Dermis microvascular lymphatic vessel endothelial cell (primary cell): ENCODE measurements at places on chromosomes 6 and 20. TPM values are rescaled to one million over a fixed set of nuclear protein-coding genes. Genes with fewer than 3 reads are reported as not detected.

Gene LY6G5C
- 1.2 and 1.9 TPM in 2 replicates for total RNA-seq

DNA sequence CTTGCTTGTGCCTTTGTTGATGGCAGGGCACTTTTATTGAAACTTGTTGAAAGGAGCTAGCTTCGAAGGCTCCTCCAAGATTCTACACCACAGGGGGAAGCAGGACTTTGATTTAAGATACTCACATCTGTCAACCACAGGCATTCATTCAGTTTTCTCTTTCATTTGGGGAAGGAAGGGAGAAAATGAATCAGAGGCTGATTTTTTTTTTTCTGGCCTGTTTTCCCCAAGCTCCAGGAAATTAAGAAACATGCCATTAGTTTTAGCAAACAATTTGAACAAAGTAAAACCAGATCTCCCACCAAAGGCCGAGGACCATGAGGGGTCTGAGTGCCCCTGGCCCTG lies 8.7 kb upstream of the APCDD1L start:
- no peak for DNase-seq

Gene KHDC1L
- not detected in 2 replicates for total RNA-seq

Gene GSTA3
- not detected in 2 replicates for total RNA-seq

Gene FAM209B
- total RNA-seq: 0.13 TPM in 1 of 2 replicates, not detected in the other

GRCh38 chr6:34239893-34240292 lies 3.2 kb downstream of the HMGA1 start:
- DNase-seq: no peak

DNA sequence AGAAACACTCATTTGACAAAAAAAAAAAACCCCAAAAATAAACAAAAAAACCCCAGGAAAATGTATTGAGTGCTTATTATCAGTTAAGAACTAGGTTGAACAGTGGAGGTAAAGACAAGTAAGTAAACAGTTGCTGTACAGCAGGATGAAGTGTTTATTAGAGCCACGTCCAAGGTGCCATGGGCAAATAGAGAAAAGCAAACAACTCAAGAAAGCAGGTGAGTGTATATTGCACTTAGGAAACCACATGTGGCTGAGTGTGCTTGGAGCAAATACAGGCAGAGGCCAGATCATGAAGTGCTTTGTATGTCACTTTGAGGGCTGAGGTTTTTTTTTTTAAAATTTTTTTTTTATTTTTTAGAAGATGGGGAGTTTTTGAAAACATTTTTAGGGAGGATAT lies 98.3 kb downstream of the MACROD2 start:
- DNase-seq: no peak

GRCh38 chr6:44622956-44623355 lies 235.4 kb downstream of the CDC5L start:
- no peak for DNase-seq

- DNase-seq: no peak
Measured at GRCh38 chr6:23091795-23092194, 522.4 kb downstream of the HDGFL1 start.

Gene RHAG
- not detected in 2 replicates for total RNA-seq
